ENCODE measurements at places on chromosomes 4 and X.
A peak's percentile ranks its signal among the peaks of the same experiment; 100 is the strongest.

GRCh38 chrX:9295551-9295950 lies 169.3 kb upstream of the TBL1X start:
- DNase-seq: no peak

DNA sequence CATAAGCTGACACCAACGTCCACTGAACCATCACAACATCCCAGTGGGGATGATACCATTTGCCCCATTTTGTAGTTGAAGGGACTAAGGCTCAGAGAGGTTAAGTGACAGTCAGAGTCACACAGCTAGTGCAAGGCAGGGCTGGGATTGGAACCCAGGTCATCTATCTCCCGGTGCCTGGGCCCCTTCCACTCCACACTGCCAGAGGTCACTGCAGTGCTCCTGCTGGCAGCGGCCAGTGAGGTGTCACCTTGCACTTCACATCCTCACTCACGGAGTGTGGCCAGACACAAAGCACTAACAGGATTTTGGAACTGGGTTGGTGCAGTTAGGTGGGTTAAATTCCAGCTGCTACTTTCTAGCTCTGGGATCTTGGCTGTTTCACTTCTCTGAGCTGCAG lies 118.7 kb downstream of the ENPP6 start:
- no peak for DNase-seq

DNA sequence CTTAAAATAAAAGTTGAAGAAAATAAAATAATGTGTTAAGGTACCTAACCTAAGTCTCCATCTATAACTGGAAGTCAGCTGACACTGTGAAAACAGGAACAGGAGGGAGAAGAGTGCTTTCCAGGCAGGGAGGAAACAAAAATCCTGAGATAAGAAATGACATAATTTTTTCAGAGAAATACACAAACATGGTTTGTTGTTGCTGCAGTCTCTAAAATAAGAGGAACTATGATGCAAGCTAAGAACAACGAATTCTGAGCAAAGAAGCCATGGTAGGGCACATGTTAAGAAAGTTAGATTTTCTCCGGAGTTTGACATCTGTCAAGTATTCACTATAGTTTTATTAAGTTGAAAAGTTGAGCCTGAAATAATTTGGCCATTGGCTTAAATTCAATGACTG lies 26.9 kb downstream of the PAPSS1 start:
- no peak for DNase-seq

DNA sequence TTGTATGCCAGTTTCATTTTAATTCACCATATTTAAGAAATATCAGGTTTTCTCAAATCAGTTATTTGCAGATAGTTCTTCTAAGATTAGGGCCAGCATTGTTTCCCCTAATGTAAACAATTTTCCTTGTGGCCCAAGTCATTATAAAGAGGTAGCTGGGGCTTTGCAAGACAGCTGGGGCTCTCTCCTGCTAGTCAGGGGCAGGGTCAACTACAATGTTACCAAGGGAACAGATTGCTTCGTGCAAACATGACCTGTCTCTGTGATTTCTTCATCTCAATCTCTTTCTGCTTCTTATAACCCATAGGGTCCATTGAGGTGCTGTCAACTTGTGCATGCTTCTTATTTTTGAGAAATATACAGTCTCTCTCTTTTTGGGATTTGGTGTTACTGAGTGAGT lies 12.1 kb downstream of the ARMCX6 start:
- DNase-seq: no peak

GRCh38 chrX:427812-428725 lies 41.4 kb upstream of the PPP2R3B start:
- peak; percentile 10 for DNase-seq

- DNase-seq: peak; percentile 97
Observed at GRCh38 chr4:184733654-184734524, at the start of gene CENPU. TSS of gene CENPU (minus strand) at chr4:184734096. CDS start at chr4:184734062, 34 bp downstream.

DNA sequence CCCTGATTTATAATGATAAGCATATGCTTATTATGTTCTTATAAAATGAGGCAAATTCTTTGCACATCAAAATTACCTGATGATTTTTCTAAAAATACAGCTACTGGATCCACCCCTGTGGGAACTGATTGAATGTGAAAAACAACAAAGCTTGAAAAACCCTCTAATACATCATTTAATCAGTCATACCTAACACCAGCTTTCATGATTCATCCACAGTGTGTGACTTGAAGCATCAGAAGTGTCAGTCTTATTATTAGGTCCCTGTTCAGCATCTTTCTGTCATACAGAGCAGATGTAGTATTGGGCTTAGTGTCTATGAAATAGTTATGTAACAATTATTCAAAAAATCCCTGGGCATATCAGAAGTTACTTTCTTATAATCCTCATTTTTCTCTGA lies 671.3 kb upstream of the GALNT7 start:
- no peak for DNase-seq

DNA sequence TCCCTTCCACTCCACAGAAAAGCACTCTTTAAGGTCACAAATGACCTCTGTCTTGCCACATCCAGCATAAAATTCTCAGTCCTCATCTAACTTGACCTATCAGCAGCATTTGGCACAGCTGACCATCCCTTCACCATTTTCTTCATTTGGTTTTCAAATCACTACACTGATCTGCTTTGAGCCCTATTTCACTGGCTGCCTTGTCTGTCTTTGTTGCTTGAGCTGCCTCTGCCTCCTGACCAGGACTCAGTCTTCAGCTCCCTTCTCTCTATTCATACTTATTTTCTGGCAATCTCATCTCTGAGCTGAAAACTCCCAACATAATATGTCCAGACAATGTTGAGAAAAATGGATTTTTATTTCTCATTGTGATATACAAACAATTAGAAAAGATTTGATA lies 27.7 kb upstream of the PDE5A start:
- DNase-seq: no peak

Measured in GM04504 (cell line).